ENCODE measurements at places on chromosomes 11 and 22.

DNA sequence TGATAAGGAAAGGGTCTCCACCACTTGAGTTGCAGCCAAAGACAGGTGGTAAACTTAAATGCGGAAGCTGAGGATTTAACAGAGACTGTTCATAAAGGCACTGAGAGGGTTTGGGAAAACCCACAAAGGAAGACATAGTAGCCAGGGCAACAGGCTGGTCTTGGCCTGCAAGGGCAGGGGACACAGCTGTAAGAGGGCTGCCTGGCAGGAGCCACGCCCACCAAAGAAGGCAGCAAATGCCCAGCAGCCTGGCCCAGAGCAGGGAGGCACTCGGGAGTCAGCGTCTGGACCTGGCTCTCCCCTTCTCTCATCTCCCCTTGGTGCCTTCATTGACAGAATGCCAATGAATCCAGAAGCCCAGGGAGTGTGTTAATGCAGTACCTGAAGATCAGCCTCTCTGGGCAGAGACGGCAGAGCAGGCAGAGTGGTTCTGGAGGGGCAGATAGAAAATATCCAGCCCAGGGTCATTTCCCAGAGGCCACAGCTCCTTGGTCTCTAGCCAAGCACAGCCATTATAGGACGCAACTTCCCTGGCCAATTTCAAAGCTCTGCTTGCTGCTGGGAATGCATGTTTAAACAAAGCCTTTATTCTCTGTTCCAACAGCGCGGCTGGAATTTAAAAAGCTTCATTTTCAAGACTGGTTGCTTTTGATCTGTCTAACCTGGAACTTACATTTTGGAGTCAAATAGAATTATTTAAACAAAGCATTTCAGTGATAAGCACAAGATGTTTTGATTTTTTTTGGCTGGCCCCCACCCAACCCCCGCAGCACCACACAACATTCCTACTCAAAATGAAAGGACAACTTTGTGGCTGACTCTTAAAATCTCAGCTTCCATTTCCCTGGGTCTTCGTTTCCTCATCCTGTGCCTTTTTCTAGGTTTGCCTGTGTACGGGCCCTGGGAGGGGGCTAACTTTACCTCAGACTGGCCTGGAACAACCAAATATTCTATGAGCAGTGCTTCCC is 125.6 kb upstream of the LMO1 start:
- DNase-seq: no peak
- H3K27ac ChIP-seq: peak overlapping the region; percentile 91
- no peaks in the 10 kb centered on the region for H3K27me3 ChIP-seq
- peaks cover 28% of the 10 kb centered on the region for H3K4me1 ChIP-seq

DNA sequence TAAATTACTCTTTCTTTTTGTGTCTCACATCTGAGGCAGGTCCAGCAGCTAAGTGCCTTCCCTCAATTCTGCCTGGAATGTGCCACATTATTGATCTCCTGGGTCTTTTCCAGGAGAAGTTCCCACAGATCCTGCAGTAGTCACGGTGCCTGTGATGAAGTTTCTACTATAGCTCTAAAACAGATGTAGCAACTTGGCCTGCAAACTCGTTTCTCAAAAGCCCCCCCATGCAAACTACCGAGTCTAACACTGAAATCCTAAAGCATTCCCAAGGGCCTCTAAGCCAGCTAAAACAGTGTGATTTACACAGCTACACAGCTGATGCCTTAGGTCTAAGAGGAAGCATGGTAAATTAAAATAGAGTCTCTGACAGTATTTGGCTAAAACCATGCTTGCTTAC is 54.3 kb downstream of the DDI1 start:
- H3K27ac ChIP-seq: no peak overlapping the region
- no peaks in the 10 kb centered on the region for H3K27me3 ChIP-seq
- no peaks in the 10 kb centered on the region for H3K36me3 ChIP-seq
- no peak overlapping the region for H3K4me3 ChIP-seq

GRCh38 chr22:20125201-20126174 is 6.1 kb upstream of the ZDHHC8 start:
- H3K4me1 ChIP-seq: no peaks in the 10 kb centered on the region
- no peak overlapping the region for H3K27ac ChIP-seq
- no peak for DNase-seq
- H3K4me3 ChIP-seq: no peak overlapping the region

GRCh38 chr11:12052676-12053605 is 44.5 kb upstream of the DKK3 start:
- H3K36me3 ChIP-seq: no peaks in the 10 kb centered on the region
- H3K27ac ChIP-seq: no peak overlapping the region
- no peak overlapping the region for H3K4me3 ChIP-seq
- no peak for DNase-seq
- no peaks in the 10 kb centered on the region for H3K4me1 ChIP-seq

- no peaks in the 10 kb centered on the region for H3K27me3 ChIP-seq
- H3K36me3 ChIP-seq: no peaks in the 10 kb centered on the region
- H3K4me3 ChIP-seq: peak overlapping the region; percentile 68
- peak; percentile 19 for DNase-seq
Measured at GRCh38 chr11:89293965-89294679, 116.4 kb downstream of the TYR start.

GRCh38 chr22:31241200-31241599 is 29.1 kb downstream of the LIMK2 start:
- DNase-seq: no peak
- H3K36me3 ChIP-seq: no peaks in the 10 kb centered on the region
- H3K4me1 ChIP-seq: peaks cover 46% of the 10 kb centered on the region
- peak overlapping the region; percentile 76 for H3K27ac ChIP-seq

DNA sequence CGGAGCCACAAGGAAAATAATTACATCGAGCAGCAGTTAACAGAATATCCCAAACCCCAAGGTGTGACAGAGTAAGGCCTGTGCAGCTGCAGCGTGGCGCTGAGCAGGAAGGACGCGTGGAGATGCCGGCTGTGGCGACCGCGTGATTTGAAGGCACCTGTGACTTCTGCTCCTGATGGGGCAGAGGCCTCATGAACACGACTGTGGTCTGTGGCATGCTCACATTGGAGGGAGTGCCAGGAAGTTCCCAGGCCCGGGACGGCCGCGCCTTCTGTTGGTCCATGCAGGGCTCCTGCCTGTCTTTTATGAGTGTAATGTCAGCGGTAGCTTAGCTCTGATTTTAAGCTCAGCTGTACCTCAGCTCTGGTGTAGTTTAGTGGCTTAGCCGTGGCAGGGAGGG is 50.4 kb downstream of the TPCN2 start:
- peaks cover 7% of the 10 kb centered on the region for H3K27me3 ChIP-seq
- DNase-seq: no peak
- no peak overlapping the region for H3K27ac ChIP-seq

DNA sequence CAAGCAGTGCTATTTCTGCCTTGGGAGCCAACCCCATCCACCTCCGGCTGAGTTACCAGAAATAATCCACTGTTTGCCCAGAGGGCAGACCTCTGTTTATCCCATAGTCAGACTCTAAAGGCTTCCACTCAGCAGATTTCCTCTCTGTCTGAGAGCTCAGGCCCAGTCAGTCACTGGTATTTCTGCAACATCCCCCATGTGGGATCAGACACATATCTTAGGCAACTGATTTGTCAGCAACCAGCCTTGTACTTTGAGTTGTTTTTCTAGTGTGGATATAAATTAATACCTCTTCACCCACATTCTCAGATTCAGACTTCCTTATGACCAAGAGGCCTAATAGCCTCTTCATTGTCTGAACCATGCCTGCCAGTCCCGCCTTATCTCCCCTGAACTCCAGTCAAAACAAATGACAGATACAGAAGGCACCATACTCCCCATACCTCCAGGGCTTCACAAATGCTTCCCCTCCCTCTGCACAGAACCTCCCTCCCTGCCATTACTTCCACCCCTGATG is 193.6 kb downstream of the FAM76B start:
- no peaks in the 10 kb centered on the region for H3K27me3 ChIP-seq
- no peaks in the 10 kb centered on the region for H3K36me3 ChIP-seq
- DNase-seq: no peak
- H3K4me3 ChIP-seq: no peak overlapping the region
- H3K4me1 ChIP-seq: peaks cover 37% of the 10 kb centered on the region
- peak overlapping the region; percentile 91 for H3K27ac ChIP-seq
